ENCODE measurements at places on chromosomes 2 and 18.
A peak's percentile ranks its signal among the peaks of the same experiment; 100 is the strongest.

DNA sequence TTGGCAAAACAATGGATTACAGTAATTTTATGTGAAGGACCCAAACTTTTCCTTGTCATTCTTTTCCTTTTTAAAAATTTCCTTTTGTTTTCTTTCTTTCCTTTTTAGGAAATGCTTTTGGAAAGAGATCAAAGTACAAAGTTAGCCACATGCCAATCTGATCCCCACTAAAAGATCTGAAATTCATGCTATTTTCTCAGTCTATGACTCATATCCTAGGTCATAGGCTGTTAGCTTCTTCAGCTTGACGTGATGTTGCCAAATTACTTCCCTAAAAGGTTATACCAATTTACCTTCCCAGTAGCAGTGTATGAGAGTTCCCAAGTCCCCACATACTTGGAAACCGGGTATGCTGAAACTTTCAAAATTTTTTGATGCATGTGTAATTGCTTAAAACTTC, 355.3 kb downstream of the INSIG2 start:
- no peak for DNase-seq

DNA sequence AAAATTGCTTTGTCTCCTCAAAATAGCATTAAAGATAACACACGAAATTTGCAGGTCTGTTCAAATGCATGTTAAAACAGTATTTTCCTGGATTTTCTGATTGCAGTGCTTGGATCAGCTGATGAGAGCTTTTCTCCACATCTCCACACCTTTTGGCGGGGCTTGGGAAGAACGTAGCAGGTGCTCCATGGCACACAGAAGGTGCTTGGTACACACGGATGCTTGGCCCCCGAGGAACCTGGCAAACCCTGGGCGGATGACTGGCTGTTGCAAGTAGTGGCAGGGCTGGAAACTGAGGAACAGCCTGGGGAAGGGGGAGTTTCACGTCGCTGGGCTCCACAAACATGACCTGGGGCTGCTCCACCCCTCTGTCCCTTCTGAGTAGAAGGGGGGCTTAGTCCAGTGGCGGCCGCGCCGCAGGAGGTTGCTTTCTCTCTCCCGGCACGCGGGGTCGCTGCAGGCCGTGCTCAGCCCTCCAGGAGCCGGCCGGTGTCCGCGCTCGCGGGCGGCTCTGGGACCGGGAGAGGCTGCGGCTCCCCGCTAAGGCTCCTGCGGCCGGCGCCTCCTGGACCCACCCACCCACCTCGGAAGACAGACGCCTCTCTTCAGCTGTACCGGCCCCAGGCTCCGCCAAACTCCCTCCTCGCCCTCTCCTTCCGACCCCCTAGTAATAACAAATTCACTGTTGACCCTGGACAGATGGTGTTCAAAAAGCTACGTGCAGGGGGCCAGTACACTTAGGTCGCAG, 69.3 kb downstream of the MARCO start:
- peak; percentile 2 for DNase-seq

DNA sequence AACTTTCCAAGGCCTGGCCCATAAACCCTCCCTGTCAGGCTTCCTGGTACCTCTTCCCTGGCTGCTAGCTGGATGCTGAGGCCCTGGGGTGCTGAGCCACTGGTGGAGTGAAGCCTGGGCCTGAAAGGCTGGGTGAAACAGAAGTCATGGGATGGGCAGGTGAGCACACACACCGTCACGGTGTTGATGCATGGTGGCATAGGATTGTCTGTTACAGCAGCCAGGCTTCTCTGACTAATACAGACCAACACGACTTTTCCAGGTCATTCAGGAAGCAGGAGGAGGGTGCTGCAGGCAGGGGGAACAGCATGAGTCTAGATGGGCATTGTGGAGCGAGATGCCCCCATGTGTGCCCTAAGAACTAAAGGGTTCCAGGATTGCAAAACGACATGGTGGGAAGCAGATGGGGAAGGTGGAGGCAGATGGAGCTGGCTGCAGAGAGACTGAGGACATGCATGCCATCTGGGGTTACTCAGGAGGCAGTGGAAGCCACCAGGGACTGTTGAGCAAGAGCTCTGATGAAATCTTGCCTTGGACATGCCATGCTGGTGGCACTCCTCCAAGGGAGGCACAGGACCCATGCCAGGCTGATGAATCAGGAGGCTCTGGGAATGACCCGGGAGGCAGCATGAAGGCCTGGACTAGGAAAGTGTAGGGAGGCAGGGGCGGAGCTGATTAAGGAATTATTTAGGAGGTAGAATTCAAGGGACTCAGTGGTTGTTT, 480.9 kb downstream of the TSN start:
- no peak for DNase-seq

GRCh38 chr2:39024833-39025232, 96.0 kb downstream of the SOS1 start:
- DNase-seq: no peak

GRCh38 chr18:47929681-47930198, 719 bp downstream of the SMAD2 start:
- DNase-seq: no peak

- no peak for DNase-seq
These were observed 4.8 kb downstream of the ATOH8 start for GRCh38 chr2:85758361-85759256.

All from NCI-H345 (cell line).